Stimulated activated CD4-positive, alpha-beta T cell treated with anti-CD3 and anti-CD28 coated beads, Interleukin-1b, Interleukin-23, amount 100 ng/mL, for 1 hour (primary cell): ENCODE measurements at places on chromosomes 2 and 18.
A peak's percentile ranks its signal among the peaks of the same experiment; 100 is the strongest.

- no peak for DNase-seq
These were observed 6.4 kb upstream of the SPATS2L start for GRCh38 chr2:200300065-200300464.

DNA sequence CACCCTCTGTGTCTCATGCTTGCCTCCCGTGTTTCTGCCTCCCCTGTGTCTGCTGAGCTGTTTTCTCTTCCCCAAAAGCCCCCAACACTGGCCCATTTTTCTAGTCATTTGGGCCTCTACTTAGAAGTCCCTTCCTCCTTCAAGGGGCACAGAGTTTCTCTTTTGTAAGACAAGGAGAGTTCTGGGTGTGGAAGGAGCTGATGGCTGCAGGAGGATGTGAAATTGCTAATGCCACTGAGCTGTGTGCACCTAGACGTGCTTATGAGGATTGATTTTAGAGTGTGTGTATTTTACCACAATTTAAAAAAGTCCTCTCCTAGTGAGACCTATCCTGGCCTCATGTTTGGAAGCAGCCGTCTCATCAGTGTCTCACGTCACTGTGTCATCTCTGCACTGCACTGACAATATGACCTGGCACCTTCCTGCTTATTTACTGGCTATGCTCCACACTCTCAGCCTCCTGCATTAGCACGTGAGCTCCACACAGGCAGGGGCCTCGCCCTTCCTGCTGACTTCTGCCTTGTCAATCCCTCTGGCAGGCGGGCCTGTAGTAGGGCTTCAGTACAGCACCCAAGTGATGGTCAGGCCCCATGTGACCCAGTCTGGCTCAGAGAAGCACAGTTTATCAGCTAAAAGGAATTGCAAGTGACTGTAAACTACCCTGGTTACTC is 8.0 kb upstream of the MBP start:
- DNase-seq = no peak

GRCh38 chr2:113716291-113716690 is 40.2 kb downstream of the SLC35F5 start:
- no peak for DNase-seq

DNA sequence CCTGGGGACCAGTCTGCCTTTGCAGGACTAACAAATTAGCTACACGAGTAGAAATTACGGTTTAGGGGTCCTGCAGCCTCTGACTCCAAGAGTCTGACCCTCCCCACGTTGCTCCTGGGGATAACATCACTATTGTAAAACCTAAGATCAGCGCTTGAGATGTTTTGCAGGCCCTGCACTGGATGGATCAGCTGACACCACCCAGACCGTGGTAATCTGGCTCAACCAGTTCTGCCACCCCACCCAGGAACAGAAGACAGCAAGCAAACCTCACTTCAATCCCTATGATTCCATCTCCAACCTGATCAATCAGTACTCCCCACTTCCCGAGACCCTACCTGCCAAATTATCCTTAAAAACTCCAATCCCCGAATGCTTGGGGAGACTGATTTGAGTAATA is 31.7 kb downstream of the NGEF start:
- no peak for DNase-seq

DNA sequence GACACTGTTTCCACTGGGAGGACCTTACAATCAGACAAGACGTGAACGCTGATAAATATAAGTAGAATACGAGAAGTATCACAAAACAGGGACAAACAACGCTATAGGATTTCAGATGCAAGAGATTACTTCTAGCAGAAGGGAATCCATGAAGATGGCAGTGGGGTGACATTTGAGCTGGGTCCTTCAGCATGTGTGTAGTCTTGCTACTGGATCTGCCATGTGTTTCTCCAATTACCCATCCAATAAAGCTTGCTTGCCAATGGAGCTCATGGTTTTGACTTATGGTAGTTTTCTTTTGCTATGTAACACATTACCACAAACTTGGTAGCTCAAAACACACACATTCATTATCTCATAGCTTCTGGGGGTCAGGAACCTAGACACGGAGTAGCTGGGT is 32.8 kb upstream of the LGALSL start:
- DNase-seq = no peak

- DNase-seq = no peak
These were observed 87.3 kb upstream of the PPP1CB start for GRCh38 chr2:28664120-28664842.

DNA sequence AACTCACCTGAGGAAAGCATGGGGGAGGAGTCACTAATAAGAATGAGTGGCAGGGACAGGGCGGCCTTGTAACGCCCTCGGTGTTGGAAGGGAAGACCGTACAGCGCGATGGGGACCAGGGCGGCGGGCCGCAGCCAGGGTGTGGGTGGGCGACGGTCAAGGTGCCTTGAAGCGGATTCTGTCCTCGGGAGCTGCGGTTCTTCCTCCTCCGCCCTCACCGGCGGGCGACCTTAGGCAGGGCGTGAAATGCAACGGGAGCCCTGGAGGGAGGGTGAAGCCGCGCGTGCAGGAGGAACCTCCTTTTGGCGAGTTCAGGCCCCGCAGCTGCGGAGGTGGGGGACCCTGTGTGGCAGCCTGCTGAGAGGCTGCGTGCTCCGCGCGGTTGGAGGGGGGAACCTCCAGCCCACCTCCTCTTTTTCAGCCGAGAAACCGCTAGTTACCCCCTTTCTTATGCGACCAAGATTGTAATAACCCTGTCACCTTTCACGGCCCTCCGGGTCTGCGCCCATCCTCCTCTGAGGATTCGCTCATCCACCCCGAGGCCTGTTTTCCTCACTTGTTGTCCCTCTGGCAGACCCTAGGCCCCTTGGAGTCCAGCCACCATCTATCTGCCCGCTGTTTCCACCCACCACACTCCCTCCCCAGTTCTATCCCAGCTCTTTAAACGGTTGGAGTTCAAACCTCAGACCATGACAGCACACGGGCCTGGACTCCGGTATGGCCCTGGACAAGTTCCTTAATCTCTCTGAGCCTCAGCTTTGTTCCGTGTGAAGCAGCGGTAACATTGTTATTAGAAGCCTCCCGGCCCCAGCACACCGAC is 823 bp upstream of the RNU2-63P start:
- peak; percentile 10 for DNase-seq

DNA sequence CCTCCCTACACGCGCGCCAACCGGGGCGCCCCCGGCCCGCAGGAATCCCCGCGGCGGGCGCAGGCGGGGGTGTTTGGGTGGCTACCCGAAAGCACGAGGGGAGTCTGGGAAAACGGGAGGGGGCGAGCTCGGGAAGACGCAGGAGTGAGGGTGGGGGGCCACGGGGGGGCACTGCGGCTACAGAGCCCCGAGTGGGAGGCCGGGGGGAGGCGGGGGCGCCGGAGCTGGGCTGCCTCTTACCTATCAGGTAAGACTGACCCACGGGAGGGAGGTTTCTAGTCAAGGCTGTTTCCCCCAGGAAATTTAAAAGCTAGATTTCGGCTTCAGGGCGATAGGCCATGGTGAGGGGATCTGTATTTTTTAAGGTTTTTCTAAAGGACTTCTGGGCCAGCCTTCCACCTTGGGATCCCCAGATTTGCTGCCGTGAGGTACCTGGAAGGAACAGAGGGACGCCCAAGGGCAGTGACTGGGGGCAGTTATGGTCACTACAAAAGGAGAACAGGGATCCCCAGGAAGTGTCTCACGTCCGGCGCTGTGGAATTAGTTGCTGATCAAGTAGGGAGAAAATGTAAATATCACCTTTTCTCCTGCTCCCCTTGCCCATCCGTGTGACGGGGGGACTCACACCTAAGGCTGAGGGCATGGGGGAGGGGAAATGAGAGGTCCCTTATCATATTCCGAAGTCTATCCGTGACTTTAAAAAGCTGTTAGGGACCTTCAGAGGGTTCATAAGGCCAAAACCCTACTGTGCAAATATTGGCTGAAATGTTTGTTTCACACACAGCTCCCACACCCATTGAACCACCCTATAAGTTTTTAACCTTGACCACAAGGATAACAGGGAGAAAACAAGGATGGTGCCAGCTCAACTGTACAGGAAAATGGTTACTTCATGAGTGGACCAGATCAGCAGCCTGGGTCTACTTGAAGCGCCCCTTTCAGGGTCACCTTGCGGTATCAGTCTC is 638 bp upstream of the IRS1 start:
- DNase-seq = no peak

DNA sequence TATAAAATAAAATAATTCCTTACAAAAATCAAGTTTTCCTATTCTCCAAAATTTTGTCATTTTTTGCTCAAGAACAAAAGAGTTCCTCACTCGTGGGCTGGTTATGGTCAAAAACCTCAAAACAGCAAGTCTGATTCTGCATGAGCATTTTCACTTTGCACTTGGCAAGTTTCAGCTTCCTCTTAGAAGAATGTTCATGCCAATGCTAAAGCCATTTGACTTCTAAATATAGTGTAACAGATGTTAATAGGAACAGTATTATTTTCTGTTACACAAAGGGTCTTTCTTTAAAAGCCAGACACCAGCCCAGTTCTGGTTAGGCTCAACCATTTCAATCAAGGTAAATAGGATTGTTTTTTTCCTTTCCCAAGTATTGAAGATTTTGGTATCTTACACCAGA is 261.3 kb upstream of the CCDC68 start:
- DNase-seq = no peak

- no peak for DNase-seq
These were observed 869 bp upstream of the TCF23 start for GRCh38 chr2:27147935-27148334.

DNA sequence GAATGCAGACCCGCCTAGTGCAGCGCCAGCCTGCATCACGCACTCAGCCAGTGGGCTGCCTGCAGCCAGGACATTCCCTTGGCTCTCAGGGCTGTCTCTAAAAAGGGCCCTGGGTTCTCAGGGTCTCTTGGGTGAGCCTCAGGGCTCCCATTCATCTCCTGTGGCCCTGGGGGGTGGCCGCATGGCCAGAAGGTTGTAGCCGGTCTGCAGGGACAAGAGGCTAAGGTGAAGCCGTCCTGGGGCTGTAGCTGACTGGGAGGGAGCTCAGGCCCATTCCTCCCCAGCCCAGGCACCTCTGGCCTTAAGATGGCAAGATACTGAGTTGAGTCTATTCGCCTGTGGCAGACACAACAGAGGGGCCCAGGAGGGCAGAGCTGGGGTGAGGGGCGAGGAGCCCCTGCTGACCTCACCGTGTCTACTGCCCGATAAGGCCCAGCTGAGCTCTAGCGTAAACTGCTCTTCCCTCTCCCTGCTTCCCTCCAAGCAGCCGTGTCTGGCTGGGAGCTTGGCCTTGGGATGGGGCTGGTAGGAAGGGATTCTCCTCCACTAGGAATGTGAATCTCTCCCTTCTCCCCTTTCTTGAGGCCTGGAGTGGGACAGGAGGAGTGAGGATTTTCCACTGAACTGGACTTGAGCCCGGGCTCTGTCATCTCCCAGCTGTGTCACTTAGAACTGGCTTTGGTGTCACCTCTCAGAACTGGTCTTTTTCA is 37.9 kb downstream of the INHBB start:
- DNase-seq = no peak

DNA sequence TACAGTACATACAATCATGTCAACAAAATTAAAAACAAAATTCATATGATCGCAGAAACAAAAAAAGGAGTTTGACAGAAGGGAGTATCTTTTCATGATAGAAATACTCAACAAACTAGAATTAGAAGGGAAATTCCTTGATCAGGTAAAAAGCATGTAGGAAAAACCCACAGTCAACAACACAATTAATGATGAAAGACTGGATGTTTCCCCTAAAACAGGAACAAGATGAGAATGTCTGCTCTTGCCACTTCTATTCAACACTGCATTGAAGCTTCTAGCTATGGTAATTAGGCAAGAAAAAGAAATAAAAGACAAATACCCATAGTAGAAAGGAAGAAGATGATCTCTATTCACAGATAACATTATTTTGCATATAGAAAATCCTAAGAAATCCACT is 87.1 kb downstream of the SRBD1 start:
- no peak for DNase-seq

DNA sequence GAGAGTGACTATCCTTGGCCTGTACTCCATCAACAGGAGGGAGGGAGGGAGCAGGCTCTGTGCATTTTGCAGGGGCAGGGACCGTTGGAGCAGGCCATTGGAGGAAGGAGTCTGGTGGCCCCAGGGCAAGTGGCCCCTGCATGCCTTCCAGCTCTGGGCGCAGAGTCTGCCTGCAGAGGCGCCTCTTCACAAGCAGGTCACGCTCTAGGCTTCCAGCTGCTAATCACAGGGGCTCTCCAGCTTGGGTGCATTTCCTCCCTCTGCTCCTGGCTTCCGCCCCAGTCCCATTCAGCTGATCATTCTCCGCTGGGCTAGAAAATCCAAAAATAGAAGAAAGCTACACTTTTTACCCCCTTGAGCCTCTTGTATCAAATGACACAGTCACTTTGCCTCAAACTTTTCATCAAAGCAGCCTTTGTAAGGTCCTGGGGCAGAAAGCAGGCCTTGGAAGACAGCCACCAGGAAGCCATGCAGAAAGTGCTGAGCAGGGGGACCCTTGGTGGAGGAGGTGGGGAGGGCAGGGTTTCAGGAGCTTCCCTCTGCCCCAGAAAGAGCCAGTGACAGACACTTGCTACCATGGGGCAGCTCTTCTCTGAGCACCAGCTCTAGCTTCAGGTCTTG is 11.3 kb downstream of the TMEM247 start:
- no peak for DNase-seq

GRCh38 chr18:3015204-3015592 is 2.3 kb upstream of the LPIN2 start:
- DNase-seq = no peak

- DNase-seq = no peak
These were observed 112.9 kb downstream of the SLC39A10 start for GRCh38 chr2:195769975-195770374.

- DNase-seq = no peak
These were observed 721 bp downstream of the ADAM17 start for GRCh38 chr2:9554921-9555296.

DNA sequence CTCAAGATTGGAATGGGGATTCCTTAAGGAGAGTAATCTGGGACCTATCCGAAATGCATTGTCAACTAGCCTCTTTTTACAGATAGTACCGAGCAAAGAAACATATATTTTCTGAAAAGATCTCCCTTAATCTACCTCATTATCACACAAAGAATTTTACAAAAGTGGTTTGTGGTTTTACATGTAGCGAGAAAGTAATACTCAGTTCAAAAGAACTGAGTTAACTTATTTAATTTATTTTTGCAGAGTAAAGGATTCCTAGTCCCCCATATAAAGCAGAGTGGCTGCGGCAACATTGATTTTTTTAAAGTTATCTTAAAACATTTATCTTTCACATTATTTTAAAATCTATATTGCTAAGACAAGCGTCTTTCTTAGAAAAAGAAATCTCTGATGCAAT is 15.9 kb upstream of the SOS1 start:
- no peak for DNase-seq

- no peak for DNase-seq
These were observed 49.0 kb downstream of the PIAS2 start for GRCh38 chr18:46868169-46868921.

GRCh38 chr2:52510432-52510831 is 1257.2 kb upstream of the CHAC2 start:
- no peak for DNase-seq

- DNase-seq = peak; percentile 17
These were observed 13.3 kb upstream of the RAB17 start for GRCh38 chr2:237603718-237604362.

GRCh38 chr2:188170356-188170755 is 121.3 kb upstream of the GULP1 start:
- DNase-seq = no peak

GRCh38 chr2:67656875-67657274 is 259.7 kb downstream of the ETAA1 start:
- DNase-seq = no peak
